Activated CD4-positive, alpha-beta T cell treated with anti-CD3 and anti-CD28 coated beads for 36 hours (primary cell): ENCODE measurements at places on chromosomes 2 and 18. TPM values are rescaled to one million over a fixed set of nuclear protein-coding genes. Genes with fewer than 3 reads are reported as not detected.

Gene SPP2
- not detected for total RNA-seq

Gene INO80C
- 37.4 TPM for total RNA-seq

DNA sequence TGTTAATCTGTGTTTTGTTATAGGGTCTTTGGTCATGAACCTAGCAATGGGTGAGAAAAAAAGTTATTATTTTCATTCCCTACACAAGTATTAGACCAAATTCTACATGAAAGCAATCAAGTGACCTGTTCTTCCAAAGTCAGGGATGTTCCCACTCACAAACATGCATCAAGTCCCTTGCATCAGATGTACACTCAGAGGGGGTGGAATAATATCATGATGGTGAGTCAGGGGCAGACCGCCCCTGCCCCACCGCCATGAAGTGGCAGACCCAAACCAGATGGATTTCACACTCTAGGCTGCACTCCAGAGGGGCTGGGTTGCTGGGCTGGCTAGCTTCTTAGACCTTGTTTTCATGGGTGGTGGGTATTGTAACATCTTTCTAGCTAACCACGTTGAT, 91.4 kb downstream of the ACAA2 start:
- DNase-seq = no peak

- no peak for DNase-seq
Observed at GRCh38 chr2:69768235-69768634, 26.3 kb downstream of the ANXA4 start.

- no peak for DNase-seq
Observed at GRCh38 chr2:232457121-232458011, 1.4 kb downstream of the ALPI start.
